ENCODE measurements at places on chromosomes 4 and X.

GRCh38 chr4:55036405-55036804 is 89.0 kb downstream of the KDR start:
- no peak for DNase-seq

GRCh38 chr4:105966051-105966450 is 70.8 kb downstream of the NPNT start:
- DNase-seq, result no peak

- no peak for DNase-seq
Observed at GRCh38 chrX:130097507-130098209, 12.6 kb downstream of the ELF4 start.

DNA sequence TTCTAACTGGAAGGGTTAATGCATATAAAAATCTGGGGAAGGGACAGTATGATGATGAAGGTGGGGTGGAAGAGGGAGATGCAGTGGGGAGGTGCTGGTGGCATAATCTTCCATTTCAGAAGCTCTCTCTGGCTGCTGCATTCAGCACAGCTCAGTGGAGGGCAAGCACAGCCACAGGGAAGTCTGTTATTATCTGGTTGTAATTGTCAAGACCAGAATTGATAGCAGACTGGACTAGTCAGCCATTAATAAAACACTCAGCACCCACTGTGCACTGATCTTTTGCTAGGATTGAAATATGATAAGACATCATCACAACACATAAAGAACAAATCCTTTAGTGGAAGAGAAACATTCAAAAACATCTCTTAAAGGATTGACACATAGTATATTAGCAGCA is 414.2 kb upstream of the LCORL start:
- no peak for DNase-seq

DNA sequence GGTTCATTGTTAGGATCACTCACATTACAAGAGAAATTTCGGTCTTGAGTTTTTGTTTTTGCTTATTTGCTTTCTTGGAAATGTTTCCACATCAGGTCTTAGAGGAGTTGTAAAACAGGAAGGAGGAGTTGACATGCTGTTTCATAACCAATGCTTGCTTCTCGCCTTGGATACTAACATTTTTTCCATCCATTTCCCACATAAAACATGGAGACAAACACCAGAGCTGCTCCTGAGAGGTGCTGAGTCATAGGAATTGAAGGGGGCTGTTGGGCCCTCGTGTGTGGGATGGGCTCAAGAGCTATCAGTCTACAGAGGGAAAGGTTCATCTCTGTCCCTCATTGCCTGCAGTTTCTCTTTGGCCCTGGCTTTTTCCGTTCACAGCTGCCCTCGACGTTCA is 29.9 kb downstream of the TBL1X start:
- DNase-seq, result no peak

GRCh38 chr4:97197106-97197505 is 946.2 kb downstream of the STPG2 start:
- DNase-seq, result no peak

DNA sequence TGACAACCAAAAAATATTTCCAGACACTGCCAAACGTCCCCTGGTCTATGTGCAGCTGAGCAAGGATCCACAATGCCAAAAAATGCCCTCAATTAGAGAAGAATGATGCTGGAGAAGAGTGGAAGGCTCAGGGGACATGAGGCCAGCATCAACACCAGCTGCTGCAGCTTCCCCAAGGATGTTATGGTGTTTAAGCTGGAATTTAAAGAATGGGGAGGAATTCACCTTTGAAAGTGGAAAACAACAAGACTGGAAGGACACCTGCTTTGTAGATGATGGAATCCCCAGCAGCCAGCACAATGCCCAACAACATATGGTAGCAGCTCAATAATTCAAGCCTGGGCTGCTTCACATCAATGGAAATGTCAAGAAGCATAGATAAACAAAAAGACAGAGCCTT is 20.3 kb upstream of the SMPX start:
- DNase-seq, result no peak

- no peak for DNase-seq
Observed at GRCh38 chr4:2125023-2125422, 65.9 kb downstream of the NAT8L start.

DNA sequence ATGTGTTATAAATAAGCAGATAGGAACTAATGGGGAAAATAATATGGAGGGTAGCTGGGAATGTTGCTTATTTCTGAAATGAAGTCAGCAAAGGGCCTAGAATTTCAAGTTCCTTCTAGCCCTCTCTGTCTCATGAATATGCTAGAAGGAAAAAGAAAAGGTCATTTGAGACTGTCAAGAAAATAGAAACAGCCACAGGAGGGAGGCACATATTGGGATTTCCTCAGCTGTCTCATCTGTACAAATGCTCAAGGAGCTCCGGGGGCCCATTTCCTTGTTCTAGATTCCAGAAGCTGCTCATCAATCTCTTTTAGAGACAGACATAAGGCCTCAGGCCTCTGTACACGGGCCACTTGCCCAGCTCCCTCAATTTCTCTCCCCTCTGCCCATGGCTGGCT is 127.6 kb upstream of the ETNPPL start:
- DNase-seq, result no peak

DNA sequence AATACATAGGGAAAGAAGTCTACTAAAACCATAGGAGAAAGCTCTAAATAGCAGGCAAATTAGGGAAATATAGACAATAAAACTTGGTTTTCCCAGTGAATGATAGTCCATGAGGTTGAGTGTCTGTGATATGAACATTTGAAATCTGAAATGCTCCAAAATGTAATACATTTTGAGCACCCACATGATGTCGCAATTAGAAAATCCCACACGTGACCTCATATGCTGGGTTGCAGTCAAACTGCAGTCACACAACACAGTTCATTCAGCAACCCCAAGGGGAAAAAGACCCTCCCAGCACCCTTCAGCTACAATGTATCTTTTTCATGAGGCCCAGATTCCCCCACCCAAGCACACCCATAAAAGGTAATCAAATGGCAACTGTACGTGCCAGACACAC is 155.6 kb downstream of the BTC start:
- DNase-seq, result no peak

DNA sequence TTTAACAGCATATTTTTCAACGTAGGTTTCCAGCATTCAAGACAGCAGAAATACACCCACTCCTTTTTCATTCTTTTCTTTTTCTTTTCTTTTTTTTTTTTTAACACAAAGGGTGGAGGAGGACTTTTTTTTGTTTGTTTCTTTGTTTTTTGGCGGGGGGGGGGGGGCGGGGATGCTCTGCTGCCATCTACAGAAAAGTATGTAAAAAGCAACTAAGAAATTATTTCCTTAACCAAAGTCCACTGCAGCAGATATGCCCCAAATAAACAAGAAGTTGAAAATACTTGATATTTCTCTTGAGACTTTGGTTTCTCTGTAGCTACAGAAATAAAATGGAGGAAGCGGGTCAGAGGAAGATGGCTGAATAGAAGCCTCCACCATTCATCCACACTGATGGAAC is 63.2 kb upstream of the PBDC1 start:
- no peak for DNase-seq

GRCh38 chr4:116668190-116668589 is 417.2 kb downstream of the TRAM1L1 start:
- DNase-seq, result no peak

GRCh38 chrX:5957506-5957905 is 271.2 kb downstream of the NLGN4X start:
- no peak for DNase-seq

- DNase-seq, result no peak
Observed at GRCh38 chr4:4228356-4228668, 1.6 kb upstream of the OTOP1 start.

- no peak for DNase-seq
Observed at GRCh38 chr4:159024266-159024665, 78.6 kb upstream of the RAPGEF2 start.

- DNase-seq, result no peak
Observed at GRCh38 chr4:41963105-41963504, 18.5 kb upstream of the DCAF4L1 start.

GRCh38 chr4:184444953-184445309 is 29.4 kb downstream of the IRF2 start:
- DNase-seq, result no peak

DNA sequence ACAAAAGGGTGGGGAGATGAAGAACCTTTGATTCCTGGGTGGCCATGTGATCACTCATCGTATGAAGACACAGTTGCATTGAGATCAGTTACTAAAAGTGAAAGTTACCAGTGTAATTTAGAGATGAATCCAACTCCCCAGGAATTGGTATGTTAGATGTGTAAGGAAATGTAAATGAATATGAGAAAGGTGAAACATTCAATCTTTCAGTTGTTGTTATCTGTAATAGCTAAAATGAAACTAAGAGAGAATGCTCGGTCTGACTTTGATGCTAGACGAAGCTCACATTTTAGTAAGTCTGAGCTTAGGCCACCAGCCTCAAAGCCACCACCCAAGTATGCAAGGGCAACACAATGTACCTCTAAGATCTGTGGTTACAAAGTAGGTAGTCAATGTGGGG is 194.3 kb upstream of the POF1B start:
- DNase-seq, result no peak

DNA sequence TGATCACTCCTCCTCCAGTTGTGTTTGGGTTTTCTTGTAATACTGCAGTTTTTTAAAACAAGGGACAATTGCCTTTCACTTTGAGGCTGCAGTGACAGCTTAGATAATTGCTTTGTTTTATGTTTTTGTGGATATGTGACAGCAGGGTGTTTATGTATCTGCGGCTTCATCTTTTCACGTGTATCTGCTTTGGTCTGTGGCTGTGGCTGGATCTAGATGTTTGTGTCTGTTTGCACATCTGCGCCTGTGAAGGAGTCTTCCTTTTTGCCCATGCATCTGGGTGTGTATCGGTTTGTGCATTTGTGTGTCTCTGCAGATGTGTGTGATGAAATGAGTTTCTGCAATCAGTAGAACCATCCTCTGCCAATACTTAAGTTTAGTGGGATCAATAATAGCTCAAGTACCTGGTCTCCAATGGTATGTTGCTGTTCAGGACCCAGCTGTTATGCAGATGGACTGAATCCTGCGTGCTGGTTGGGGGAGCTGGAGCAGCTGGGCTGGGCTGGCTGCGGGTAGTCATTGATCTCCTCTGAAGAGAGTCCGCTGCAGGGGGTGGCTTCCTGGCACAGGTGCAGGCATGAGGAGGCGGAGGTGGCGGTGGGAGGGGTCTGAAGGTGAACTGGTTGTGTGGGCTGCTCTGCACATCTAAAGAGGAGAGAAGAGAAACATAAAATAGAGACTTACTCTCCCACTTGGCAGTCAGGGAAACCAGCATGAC is 390.3 kb downstream of the SH2D1A start:
- DNase-seq, result no peak

DNA sequence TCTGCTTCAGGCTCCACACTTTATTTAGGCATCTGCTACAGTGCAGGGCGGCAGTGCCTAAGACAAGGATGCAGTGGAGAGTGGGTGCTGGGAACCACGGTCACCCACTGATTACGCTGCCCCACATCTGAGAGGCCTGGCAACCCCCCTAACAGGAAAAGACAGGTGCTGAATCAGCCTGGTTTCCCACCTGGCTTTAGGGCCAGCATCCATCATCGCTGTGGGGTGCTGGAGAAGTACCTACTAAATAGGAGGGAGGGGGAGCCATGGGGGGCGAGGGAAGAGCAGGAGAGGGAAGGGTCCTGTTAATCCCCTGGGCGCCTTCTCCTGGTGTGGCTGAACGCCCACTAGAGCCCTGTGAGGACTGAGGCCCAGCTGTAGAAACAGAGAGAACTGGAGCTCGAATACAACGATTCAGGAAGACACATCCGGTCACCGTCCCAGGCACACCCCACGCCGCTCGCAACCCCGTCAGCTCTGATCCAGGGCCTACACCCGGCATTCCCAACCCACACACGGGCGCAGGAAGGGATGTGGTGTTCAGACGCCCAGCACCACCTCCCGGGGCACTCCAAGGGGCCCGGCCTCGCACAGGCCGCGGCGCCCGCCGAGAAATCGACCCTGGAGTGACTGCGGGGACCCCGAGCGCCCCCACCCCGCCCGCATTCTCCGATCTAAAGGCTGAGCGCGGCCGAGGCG is 554 bp downstream of the DCTD start:
- peak; percentile 20 for DNase-seq

- no peak for DNase-seq
Observed at GRCh38 chr4:6341696-6342095, 72.0 kb downstream of the WFS1 start.

GRCh38 chr4:26060286-26060685 is 146.3 kb downstream of the SMIM20 start:
- DNase-seq, result no peak

GRCh38 chrX:137568741-137569469 is 3.0 kb downstream of the ZIC3 start:
- DNase-seq, result no peak

- DNase-seq, result no peak
Observed at GRCh38 chr4:176308441-176308840, 11.3 kb upstream of the SPCS3 start.

Measured in prostate gland (tissue), 2 donors.